EL (cell line): ENCODE measurements at places on chromosomes 4 and X.

- peak; percentile 19 for DNase-seq
Observed at GRCh38 chr4:155403886-155404285, 27.1 kb upstream of the MAP9 start.

DNA sequence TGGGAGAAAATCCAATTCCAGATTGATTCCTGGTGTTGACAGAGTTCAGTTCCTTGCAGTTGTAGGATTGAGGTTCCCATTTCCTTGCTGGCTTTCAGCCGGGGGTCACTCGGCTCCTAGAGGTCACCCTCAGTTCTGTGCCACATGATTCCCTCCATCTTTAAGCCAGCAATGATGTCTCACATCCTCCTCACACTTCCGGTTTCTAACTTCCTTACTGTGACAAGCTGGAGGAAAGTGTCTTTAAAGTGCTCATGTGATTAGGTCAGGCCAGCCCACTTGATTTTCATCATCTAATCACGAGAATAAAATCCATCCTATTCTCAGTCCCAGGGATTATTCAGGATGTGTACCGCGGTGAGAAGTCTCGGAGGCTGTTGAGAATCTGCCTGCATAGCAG lies 19.4 kb upstream of the SMIM31 start:
- no peak for DNase-seq

- no peak for DNase-seq
Observed at GRCh38 chrX:47940448-47940847, 63.3 kb downstream of the ZNF182 start.

- peak; percentile 62 for DNase-seq
Observed at GRCh38 chr4:2963966-2964471, 648 bp downstream of the GRK4 start.

GRCh38 chr4:7045961-7046921 lies 3.1 kb downstream of the TADA2B start:
- DNase-seq = no peak
